ENCODE measurements at places on chromosomes 1 and 21.

DNA sequence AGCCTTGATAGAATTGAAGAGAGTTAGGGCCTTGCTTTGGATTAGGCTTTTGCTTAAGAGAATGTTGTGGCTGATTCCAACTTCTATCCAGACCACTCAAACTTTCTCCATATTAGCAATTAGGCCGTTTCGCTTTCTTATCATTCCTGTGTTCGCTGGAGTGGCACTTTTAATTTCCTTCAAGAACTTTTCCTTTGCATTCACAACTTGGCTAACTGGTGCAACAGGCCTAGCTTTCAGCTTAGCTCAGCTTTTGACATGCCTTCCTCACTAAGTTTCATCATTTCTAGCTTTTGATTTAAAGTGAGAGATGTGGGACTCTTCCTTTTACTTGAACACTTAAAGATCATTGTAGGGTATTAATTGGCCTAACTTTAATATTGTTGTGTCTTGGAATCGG lies 183.6 kb upstream of the L1TD1 start:
- no peak for DNase-seq

- DNase-seq, result no peak
Observed at GRCh38 chr1:160743266-160743665, 4.2 kb downstream of the SLAMF7 start.

DNA sequence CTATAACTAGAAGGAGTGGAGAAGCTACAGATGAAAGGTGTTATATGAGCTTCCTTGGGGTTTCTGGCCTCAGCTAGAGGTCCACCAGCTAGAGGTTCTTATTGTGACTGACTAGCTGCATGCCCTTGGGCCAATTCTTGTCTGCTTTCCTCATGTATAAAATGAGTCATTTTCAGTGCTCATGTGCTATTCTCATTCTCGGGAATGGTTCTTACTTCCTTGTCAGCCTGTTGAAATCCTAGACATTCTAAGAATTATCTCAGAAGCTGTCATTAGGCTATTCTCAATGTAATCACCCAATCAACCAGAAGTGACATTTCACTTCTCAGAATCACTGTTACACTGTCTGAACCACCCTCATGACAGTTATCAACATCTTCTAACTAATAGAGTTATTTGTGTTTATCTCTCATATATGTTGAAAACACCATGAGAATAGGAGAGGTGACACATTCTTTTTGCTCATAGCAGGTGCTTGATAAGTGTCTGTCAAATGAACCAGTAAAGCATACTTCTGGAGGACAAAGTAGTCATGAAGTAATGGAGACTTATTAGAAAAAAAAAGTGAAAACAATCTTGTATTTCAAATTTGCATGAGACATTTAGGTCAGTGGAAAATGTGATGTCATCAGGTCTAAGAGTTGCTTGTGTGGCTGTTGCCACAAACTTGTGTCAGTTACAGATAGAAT lies 122.8 kb upstream of the IVNS1ABP start:
- no peak for DNase-seq

GRCh38 chr1:231393668-231394067 lies 28.4 kb downstream of the EGLN1 start:
- DNase-seq, result no peak

DNA sequence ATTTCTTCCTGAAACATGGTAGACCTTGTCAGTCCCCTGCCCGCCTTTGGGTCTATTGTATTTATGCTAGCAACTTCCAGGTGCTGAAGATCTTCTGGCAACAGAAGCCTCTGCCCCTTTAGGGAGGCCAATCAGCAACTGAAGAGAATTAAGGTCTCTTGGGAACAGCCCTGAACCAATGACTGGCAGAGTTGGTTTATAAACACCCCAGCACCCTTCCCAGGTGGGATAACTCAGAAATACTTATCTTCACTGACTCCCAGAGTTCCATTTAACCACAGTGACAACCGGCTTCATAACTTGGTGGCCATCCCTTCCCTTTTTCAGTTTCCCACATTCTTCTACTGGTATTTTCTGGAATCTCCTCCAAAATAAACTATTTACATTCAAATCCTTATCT lies 27.2 kb upstream of the TMCO1 start:
- no peak for DNase-seq

GRCh38 chr1:207001492-207002245 lies 30.9 kb downstream of the C1orf116 start:
- DNase-seq, result no peak
